ENCODE measurements at places on chromosomes 12 and 14.

- no peak for DNase-seq
Measured at GRCh38 chr12:48388460-48388859, 37.7 kb upstream of the ZNF641 start.

- no peak for DNase-seq
Measured at GRCh38 chr14:105473677-105474482, 741 bp upstream of the CRIP2 start.

DNA sequence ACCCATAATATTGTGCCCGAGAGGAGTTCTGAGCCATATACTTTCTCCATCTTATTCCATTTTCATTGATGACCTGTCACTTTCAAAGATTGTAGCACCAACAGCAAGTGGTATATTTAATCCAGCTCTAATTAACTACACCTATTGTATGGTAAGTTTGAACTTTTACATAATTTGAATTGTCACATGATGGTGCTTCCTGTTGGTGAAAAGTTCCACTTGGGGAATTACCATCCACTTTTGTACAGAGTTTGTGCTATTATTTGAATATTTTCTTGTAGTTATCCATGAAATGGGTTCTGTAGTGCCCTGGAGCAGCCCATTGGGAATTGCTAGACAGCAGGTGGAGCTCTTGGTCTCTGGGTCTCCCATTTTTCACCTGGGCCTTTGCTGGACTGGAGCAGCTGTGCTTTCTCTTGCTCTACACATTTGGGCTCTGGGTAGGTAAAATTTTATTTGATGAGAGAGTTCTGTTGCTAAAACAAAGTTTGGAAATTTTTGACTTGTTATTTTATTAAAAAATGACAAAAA, 3.0 kb downstream of the SMCO3 start:
- DNase-seq: no peak

GRCh38 chr12:94187361-94187760, 39.0 kb downstream of the PLXNC1 start:
- DNase-seq: no peak

- no peak for DNase-seq
Measured at GRCh38 chr14:59788176-59788575, 82.4 kb downstream of the RTN1 start.

DNA sequence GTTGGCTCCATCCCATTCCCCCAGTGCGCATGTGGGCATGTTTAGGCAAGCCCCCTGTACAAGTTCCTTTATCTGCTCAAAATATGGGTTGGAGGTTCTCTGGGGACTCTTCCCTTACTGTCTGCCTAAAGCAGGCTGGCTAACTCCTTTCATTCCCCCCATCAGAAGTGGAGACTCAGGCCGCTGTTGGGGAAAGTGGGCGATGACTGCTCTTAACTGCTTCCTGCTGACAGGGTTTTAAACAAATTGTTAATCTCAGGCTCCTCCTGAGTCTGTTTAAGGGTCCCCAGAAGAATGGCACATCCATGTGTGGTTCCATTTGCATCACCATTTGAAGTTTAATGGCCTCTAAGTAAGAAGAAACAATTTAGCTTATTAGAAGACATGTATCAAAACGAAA, 15.4 kb upstream of the FAR2 start:
- DNase-seq: no peak

All from GM04503 (cell line).